ENCODE measurements at places on chromosomes 2 and 18.
A peak's percentile ranks its signal among the peaks of the same experiment; 100 is the strongest.

- DNase-seq: no peak
These were observed 123.5 kb downstream of the TANC1 start for GRCh38 chr2:159091976-159092375.

DNA sequence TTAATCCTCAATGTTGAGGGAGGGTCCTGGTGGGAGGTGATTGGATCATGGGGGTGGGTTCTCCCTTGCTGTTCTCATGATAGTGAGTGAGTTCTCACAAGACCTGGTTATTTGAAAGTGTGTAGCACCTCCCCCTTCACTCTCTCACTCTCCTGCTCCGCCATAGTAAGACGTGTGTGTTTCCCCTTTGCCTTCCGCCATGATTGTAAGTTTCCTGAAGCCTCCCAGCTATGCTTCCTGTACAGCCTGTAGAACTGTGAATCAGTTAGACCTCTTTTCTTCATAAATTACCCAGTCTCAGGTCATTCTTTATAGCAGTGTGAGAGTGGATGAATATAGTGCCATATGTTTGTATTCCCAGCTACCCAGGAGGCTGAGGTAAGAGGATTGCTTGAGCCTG, 9.6 kb downstream of the IL1B start:
- no peak for DNase-seq

GRCh38 chr2:211144974-211145665, 588.7 kb downstream of the CPS1 start:
- no peak for DNase-seq

DNA sequence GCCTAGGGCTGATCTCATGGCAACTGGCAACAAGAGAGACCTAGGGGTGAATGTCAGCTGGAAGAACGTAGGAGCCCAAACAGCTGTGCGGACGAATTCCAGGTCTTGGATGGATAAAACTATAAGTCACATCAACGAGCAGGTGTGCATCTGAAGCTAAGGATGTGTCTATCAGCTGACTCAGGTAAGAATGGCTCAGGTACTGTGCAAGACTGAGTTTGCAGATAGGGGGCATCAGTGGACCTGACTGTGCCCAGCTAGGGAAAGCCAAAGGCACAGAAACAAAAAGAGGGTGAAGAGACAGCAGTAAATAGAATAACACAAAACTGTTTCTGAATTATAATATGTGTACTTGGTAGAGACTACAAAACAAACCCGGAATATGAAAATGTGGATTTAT, 357.3 kb downstream of the ZEB2 start:
- DNase-seq: peak; percentile 32

DNA sequence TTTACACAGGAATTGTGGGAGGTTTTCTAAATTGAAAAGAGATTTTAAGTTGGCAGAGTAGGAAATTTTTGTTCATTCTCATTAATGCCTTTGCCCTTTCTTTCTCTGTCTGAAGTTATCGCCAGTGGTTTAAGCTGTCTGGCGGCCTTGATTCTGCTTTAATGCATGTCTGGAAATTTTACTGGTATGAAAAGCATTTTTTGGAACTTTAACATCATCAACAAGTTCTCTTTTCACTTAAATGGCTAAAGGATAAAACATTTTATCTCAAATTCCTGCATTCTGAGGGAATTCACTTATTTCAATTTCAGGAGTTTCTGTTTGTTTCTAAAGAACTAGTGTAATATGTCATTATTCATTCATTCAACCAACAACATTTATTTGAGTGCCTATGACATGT, 233.9 kb upstream of the FOSL2 start:
- DNase-seq: no peak

GRCh38 chr2:112787729-112788393, 3.6 kb upstream of the IL1A start:
- no peak for DNase-seq

DNA sequence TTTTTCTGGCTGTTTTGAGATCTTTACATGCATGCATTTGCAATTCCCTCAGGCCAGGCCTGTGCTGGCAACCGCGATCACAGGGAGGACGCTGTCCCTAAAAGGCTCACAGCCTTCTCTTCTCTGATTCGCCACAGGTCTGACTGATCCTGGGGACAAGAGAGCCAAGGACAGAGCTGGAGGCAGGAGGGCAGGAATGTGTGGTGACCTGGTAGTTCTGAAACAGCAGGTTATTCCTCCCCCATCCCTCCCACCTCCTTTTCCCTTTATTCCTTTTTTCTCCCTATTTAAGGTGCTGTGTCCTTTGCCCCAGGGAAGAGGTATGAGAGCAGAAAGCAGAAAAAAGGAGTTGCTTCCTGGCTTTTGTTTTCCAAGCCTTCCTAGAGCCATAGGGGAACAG, 21.9 kb downstream of the TMEM177 start:
- DNase-seq: no peak

DNA sequence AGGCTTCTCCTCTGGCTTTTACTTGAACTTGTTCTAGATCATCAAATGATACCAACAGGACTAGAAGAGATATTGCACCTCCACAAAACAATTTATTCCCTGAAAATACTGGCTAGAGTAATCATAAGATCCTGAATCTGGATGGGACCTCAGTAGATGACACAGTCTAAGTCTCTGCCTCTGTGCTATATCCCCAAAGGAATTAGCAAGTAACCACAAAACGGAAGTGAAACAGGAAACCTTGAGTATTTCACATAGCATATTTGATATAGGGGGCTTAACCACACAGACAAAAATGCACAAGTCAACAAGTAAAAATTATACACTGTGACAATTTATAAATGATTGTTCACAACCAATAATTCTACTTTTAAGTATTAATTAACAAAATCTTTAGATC, 456.9 kb upstream of the TNP1 start:
- no peak for DNase-seq

Data from HAP-1 (cell line).